ENCODE measurements at places on chromosomes 6 and 20.

GRCh38 chr6:147564556-147564955 lies 56.1 kb downstream of the SAMD5 start:
- no peaks in the 10 kb centered on the region for H3K36me3 ChIP-seq
- no peaks in the 10 kb centered on the region for H3K27me3 ChIP-seq
- no peak overlapping the region for H3K27ac ChIP-seq
- no peak for DNase-seq
- no peak overlapping the region for H3K4me3 ChIP-seq

DNA sequence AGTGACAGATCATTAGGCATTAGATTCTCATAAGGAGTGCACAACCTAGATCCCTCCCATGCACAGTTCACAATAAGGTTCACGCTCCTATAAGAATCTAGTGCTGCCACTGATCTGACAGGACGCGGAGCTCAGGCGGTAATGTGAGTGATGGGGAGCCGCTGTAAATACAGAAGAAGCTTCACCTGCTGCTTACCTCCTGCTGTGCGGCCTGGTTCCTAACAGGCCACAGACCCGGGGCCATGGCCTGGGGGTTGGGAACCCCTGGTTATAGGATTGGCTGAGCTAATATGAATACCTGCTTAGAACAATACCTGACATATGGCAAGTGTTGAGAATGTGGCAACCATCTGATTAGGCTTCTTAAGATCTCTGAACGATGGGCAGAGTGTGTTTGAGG lies 2.4 kb downstream of the PNPLA1 start:
- H3K27ac ChIP-seq: no peak overlapping the region
- no peaks in the 10 kb centered on the region for H3K27me3 ChIP-seq
- H3K36me3 ChIP-seq: no peaks in the 10 kb centered on the region
- no peak overlapping the region for H3K4me3 ChIP-seq
- no peak for DNase-seq

DNA sequence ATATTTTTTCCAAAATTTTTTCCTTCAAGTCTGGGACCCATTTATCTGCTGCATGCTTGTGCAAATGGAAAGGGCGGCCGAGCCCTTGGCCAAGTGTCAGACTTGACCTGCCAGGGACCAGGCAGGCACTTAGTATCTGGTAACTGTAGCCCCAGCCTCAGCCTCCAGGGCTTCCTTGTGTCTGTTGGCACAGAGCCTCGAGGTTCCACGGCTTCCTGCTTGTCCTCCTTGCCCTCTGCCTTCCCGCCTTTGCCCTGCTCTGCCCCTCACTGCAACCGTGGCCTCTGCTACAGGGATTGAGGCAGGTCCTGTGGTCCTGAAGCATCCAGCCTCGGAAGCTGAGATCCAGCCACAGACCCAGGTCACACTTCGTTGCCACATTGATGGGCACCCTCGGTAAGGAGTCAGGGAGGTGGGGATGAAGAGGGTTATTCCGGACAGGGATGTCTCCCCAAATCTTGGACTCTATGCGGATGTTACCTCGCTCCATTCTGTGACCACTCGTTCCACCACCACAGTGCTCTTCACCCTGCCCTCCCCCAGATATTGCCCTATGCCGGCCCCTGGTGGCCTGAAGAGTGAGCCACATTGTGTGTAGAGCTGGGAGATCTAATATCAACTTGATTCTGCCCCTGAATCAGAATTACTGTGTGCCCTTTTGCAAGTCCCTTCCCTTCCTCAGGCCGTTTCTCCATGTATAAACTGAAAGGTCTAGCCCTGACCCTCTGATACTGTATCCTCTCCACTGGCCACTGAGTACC lies 41.5 kb upstream of the SRF start:
- H3K4me3 ChIP-seq: peak overlapping the region; percentile 41
- DNase-seq: no peak
- H3K36me3 ChIP-seq: no peaks in the 10 kb centered on the region
- H3K27me3 ChIP-seq: no peaks in the 10 kb centered on the region
- H3K27ac ChIP-seq: no peak overlapping the region

DNA sequence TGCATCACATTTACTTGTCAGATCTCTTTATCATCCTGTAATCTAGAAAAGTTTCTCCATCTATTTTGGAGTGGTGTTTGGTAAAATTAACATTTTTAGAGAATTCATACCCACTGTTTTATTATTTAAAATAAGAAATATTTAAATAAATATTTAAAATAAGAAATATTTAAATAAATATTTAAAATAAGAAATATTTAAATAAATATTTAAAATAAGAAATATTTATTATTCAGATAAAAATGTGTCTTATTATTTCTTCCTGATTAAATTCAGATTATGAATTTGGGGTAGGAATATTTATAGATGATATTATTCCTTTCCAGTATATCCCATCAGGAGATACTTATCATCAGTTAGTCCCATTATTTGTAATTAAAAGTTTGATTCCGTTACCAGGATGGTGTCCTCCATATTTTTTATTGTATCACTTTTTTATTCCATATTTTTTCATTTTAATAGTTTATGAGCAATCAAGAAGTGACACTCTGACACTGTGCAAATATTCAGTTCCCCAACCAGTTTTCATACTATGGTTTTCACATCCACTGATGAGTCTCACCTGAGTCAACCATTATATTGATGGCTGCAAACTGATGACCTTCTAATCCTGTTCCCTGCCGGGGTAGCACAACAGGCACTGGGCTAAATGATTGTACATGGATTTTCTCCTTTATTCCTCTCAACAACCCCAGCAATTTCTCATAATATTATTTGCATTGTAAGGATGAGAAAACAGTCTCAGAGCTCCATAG lies 1023.0 kb downstream of the KIF16B start:
- no peak overlapping the region for H3K27ac ChIP-seq
- no peaks in the 10 kb centered on the region for H3K27me3 ChIP-seq
- no peak overlapping the region for H3K4me3 ChIP-seq
- H3K36me3 ChIP-seq: no peaks in the 10 kb centered on the region
- H3K4me1 ChIP-seq: peaks cover 4% of the 10 kb centered on the region
- DNase-seq: no peak
